NCI-H2081 treated with DMSO at 0.1 percent for 48 hours (cell line): ENCODE measurements at places on chromosomes 1 and 21.
A peak's percentile ranks its signal among the peaks of the same experiment; 100 is the strongest.

- DNase-seq: no peak
Measured at GRCh38 chr1:20486457-20487235, 636 bp upstream of the CAMK2N1 start.

DNA sequence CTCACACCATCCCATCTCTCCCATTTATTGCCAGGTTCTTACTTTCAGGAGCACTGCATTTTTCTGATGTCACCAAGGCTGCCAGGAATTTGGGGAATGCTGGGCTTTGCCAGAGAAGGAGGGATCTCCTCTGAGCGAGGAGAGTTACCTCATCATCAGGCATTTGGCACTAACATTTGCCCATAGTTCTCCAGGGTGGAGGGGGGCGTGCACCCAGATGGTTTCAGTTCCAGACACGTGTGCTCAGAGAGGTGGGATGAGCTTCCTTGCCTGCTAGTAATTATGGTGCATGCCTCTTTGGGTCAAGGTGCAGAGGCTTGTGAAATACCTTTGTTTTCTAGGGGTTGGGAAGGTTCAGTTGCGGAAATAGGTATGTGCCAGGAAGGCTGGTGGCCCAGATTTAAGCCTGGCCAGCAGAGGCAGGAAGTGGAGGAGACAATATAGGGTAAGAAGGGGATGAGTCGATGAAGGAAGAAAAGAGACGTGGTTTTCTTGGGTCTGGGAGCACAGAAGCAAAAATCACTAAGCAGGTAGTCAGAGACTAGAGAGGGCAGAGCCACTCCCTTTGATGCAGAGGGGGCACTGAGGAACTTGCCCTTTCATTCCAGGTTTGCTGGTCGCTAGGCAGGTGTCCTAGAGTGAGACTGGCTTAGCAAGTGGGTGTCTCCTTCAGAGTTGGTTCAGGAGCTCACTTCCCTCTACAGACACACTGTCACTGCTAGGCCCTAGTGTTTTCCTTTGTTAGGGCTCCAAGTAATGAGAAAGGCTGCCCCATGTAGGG lies 7.2 kb downstream of the TUFT1 start:
- DNase-seq: no peak

- DNase-seq: no peak
Measured at GRCh38 chr1:92907949-92908684, 53.1 kb downstream of the DIPK1A start.

GRCh38 chr1:26469558-26469957 lies 2.7 kb upstream of the HMGN2 start:
- DNase-seq: peak; percentile 78

- DNase-seq: no peak
Measured at GRCh38 chr1:2144501-2145090, 50.0 kb downstream of the FAAP20 start.

GRCh38 chr1:235749755-235750300 lies 100.2 kb upstream of the GNG4 start:
- no peak for DNase-seq

DNA sequence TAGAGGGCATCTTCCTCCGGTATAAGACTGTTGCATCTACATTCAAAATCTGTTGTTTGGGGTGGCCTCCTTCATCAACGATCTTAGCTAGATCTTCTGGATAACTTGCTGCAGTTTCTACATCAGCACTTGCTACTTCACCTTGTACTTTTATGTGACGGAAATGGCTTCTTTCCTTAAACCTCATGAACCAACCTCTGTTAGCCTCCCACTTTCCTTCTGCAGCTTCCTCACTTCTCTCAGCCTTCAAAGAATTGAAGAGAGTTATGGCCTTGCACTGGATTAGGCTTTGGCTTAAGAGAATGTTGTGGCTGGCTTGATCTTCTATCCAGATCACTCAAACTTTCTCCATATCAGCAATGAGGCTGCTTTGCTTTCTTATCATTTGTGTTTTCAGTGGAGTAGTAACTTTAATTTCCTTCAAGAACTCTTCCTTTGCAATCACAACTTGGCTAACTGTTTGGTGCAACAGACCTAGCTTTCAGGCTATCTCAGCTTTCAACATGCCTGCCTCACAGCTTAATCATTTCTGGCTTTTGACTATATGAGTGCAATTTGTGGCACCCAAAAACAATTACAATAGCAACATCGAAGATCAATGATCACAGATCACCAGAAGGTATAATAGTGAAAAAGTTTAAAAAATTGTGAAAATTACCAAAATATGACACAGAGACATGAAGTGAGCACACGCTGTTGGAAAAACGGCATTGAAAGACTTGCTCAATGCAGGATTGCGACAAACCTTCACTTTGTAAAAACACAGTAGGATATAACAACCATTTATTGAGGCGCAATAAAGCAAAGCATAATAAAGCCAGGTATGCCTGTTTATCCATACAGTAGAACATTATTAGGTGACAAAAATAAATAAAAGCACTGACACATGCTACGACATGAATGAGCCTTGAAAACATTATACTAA lies 56.7 kb upstream of the GFI1 start:
- no peak for DNase-seq

- no peak for DNase-seq
Measured at GRCh38 chr1:107776900-107777663, 187.9 kb downstream of the VAV3 start.

DNA sequence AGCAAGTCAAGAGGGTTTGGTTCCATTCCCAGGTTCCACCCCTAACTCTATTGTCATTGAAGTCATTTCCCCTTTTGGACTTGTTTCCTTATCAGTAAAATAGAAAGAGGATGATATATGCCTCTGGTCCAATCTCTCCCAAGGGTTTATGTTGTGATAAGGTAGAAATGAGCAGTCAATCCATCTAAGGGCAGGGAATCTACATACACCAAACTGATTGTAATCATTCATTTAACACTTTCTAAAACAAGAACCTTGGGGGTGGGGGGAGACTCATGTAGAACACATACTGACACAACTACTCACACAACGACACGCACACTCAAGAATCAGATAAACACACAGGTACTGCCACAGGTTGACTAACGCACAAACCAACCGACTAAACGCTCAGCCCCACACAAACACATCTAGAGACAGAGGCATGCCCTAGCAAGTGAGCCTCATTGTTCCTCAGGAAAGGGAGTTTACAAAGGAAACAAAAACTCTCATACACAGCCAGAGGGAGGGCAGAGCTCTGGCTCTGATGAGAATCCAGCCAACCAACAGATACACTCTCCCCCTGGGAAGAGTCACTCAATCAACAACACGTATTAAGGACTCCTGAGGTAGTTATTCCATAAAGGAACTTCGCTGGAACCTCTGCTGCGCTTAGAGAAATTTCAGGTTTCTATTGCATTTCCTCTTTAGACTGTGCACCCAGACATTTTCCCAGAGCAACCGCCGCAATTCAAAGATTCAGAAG lies 1.0 kb downstream of the F11R start:
- DNase-seq: no peak
